Diencephalon (tissue), 1 donor: ENCODE measurements at places on chromosomes 5 and 9. TPM values are rescaled to one million over a fixed set of nuclear protein-coding genes. Genes with fewer than 3 reads are reported as not detected.

PCDHGA3 gene
- 7.2 TPM for total RNA-seq

MCTP1 gene
- 30.7 TPM for total RNA-seq

DBH gene
- total RNA-seq, result under 0.01 TPM

FSTL4 gene
- total RNA-seq, result 5.8 TPM

TMEM252 gene
- total RNA-seq, result not detected

THBS4 gene
- total RNA-seq, result 11.8 TPM

LCN10 gene
- not detected for total RNA-seq

EXOSC3 gene
- total RNA-seq, result 58.1 TPM

PTGES gene
- total RNA-seq, result 9.5 TPM
